ENCODE measurements at places on chromosomes 2 and 18.

- no peak for DNase-seq
Measured at GRCh38 chr18:45689396-45689795, 34.6 kb upstream of the SLC14A1 start.

DNA sequence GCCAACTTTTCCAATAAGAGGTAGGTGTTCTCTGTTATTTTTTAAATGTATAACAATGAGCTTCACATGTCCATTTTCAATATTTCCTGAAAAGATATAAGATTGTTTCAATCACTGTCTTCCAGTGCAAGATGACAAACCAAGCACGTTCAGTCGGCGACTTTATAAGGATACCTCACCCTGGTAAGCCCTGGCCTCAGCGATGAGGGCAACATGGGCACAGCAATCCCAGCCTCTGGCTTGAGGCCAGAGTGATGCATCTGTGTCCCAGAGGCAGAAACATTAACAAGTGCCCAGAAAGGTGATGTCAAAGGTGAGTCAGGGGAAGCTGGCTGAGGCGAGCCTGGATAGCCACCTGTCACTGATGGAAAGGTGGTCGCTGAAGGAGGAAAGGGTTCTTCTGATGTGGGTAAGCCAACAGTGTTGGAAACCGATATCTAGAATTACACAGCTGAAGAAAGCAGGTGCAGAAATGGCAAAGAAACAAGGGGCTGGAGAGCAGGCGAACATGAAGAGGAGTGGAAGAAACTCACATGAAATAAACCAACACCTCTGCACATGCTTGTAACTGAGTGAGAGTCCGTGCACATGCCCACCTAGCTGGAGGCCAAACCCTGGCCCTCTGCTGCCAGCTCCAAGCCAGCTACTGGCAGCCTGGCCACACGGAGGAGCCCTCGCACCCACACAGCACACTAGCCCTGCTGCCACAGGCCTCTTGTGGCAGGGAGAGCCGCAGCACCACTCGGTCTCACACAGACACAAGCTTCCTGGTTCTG lies 65.5 kb downstream of the FBXO15 start:
- peak; percentile 83 for DNase-seq

GRCh38 chr2:240531038-240531437 lies 26.8 kb downstream of the ANKMY1 start:
- no peak for DNase-seq

DNA sequence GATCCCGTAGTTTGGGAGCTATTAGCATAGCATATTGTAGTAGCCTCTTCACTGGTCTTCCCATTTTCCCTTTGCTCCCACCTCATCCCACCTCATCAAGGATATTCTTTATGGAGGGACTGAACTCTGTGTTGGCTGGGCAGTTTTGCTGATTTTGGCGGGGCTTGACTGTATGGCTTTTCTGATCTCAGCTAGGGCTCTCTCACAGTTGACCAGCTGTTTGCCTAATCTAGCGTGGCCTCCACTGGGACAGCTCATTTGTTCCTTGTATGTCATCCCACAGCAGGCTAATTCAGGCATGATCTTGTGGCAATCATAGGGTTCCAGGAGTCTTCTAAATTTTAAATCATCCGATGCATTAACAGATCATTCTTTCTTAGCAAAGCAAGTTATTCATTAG lies 30.2 kb upstream of the MTX2 start:
- no peak for DNase-seq

DNA sequence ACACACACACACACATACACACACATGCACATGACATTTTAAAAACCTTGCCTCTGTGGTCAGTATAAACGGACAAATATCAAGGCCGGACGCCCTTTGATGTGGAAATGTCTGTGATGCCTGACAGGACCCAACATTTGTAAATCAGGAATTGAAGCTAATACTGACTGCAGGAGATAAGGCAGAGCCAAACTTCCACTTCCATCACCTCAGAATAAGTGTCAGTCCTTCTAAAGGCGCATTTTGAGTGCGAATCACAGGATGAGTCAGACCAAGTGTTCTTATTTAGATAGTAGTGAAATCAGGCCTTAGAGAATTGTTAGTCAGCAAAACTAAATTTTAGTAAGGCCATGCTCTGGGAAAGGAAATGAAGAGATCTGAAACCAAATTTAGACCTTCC lies 211.7 kb upstream of the LRATD1 start:
- DNase-seq = no peak

DNA sequence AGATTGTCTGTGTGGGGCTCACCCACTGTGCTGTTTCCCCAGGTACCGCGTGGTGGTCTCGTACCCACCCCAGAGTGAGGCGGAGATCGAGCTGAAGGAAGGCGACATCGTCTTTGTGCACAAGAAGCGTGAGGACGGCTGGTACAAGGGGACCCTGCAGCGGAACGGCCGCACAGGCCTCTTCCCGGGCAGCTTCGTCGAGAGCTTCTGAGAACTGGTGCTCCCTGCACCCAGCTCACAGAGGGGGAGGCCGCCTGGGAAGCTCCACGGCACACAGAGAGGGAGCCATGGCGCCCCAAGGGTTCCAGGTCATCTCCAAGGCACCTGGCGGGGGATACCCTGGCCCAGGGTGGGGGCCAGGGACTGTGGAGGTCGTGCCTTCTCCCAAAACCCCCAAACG lies 112.3 kb downstream of the SEPTIN10 start:
- DNase-seq = no peak

DNA sequence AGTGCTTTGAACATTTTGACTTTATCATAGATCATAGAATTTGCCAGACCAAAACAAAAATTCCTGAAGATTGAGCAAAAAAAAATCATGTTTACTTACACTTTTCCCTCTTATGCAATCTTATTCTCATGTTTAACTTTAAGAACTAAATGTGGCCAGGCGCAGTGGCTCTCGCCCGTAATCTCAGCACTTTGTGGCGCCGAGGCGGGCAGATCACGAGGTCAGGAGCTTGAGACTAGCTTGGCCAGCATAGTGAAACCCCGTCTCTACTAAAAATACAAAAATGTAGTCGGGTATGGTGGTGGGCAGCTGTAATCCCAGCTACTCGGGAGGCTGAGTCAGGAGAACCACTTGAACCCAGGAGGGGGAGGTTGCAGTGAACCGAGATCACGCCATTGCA lies 227.9 kb upstream of the KYNU start:
- DNase-seq = no peak

GRCh38 chr2:109168086-109168485 lies 39.1 kb downstream of the SH3RF3 start:
- DNase-seq = no peak

DNA sequence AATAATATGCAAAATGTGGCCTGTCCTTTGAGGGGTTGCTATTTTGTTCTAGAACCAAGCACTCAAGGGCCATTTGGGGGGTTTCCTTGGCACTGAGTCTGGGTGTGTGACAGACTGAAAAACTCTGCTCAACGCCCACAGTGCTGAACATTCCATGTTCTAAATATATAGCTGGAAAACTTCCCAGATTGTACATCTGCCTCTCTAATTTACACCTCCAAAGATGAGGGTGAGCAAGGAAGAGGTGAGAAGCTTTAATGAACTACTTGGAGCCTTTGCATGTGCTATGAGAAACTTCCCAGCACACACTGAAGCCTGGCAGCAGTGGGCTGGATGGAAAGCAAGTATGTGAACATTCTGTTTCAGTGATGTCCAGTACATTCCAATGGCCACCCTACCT lies 296.7 kb upstream of the KCNH7 start:
- no peak for DNase-seq

DNA sequence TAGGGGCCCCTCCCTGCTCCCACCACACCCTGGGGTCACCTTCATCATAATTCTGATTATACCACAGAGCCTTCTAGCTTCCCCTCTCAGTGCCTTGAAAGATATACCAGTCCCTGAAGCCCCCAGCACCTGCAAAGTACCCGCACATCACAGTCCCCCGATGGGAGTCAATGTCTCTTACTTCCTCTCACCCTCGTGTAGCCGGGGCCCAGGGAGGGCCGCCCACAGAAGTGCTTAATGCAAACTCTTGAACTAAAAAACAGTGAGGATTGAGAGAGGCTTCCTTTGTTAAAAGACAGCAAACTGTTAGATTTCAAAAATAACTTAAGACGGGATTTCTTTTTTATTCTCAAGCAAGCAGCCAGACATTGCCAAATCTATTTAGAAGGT lies 76.5 kb downstream of the SFXN5 start:
- no peak for DNase-seq

- no peak for DNase-seq
Measured at GRCh38 chr2:24971286-24971535, 544 bp downstream of the DNAJC27 start.

DNA sequence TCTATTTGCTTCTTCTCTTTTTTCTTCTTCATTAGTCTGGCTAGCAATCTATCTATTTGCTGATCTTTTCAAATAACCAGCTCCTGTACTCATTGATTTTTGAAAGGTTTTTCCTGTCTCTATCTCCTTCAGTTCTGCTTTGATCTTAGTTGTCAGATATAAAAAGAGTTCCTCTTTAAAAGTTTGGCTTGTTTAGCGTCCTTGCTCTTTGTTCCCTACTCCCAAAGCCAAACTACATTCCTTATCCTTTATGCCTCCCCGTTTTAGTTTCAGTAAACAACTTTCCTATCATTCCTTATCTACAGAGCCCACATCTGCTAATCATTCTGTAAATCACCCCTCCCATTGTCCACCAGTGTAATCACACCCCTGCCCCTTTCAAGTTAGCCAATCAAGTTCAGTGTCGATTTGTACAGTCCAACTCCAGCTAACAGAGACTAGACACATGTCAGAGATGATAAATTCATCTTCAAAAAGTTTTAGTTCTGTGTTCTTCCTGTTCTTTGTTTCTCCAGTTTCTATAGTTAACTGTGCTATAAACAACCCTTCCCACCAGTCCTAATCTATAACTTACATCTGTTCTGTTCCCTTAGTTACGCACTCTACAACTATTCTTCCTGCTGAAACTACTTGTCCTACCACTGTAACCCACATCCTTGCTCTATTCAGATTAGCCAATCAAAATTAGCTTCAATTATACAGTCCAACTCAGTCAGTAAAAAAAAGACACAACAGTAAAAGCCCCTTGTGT lies 44.4 kb downstream of the TFPI start:
- no peak for DNase-seq

GRCh38 chr2:68357605-68358337 lies 7.3 kb upstream of the PLEK start:
- DNase-seq = peak; percentile 78

- DNase-seq = no peak
Measured at GRCh38 chr18:13376298-13376840, 157.8 kb downstream of the LDLRAD4 start.
